ENCODE measurements at places on chromosomes 7 and 10. TPM values are rescaled to one million over a fixed set of nuclear protein-coding genes. Genes with fewer than 3 reads are reported as not detected.

GRCh38 chr10:55446441-55447002 lies 645.5 kb upstream of the PCDH15 start:
- DNase-seq = no peak

The SPRN gene
- total RNA-seq = not detected

The RBP3 gene
- total RNA-seq = not detected

The AVPI1 gene
- 3.2 TPM for total RNA-seq

All from OCI-LY7 (cell line).